ENCODE measurements at places on chromosomes 7 and 10. TPM values are rescaled to one million over a fixed set of nuclear protein-coding genes. Genes with fewer than 3 reads are reported as not detected.

The DLD gene
- 85.7 TPM for total RNA-seq

The KDM7A gene
- total RNA-seq = 17.7 TPM

The GRB10 gene
- 106 TPM for total RNA-seq

The ZNF853 gene
- total RNA-seq = 9.4 TPM

The OR6B1 gene
- not detected for total RNA-seq

The TMEM184A gene
- total RNA-seq = 142 TPM

The UCMA gene
- total RNA-seq = not detected
